Liver (tissue), 10 donors: ENCODE measurements at places on chromosomes 11 and 22.

- DNase-seq = no peak
Observed at GRCh38 chr11:126669416-126669815, 313.9 kb downstream of the ST3GAL4 start.

GRCh38 chr11:19426756-19427403 is 186.1 kb upstream of the E2F8 start:
- no peak for DNase-seq

GRCh38 chr11:69665669-69666068 is 9.5 kb downstream of the LTO1 start:
- no peak for DNase-seq

- no peak for DNase-seq
Observed at GRCh38 chr11:15412054-15412453, 297.3 kb downstream of the INSC start.

- DNase-seq = no peak
Observed at GRCh38 chr11:101617735-101618332, 34.0 kb upstream of the TRPC6 start.

GRCh38 chr22:48900626-48901025 is 927.0 kb downstream of the BRD1 start:
- no peak for DNase-seq

GRCh38 chr22:44380756-44381486 is 68.2 kb upstream of the SHISAL1 start:
- no peak for DNase-seq

DNA sequence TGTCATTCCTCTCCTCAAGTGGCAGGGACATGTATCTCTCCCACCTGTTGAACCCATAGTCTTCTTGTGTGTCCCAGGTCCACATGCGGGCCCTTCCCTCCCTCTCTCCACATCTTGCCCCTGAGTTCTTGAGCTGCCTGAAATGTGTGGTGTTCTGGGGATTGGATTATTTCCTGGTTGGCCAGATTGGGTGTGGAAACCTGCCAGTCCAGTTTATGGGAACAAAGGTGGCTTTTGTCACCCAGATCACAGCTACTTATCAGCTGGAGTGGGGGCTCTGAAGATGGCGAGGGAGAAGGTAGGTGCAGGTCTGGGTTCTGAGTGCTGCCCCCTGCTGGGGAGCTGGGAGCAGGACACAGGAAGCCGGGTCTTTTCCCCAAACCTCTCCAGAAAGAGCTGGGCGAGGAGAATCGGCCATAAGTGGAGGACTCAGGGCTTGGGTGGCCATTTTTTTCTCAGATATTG is 14.2 kb downstream of the DTX4 start:
- DNase-seq = peak; percentile 43

DNA sequence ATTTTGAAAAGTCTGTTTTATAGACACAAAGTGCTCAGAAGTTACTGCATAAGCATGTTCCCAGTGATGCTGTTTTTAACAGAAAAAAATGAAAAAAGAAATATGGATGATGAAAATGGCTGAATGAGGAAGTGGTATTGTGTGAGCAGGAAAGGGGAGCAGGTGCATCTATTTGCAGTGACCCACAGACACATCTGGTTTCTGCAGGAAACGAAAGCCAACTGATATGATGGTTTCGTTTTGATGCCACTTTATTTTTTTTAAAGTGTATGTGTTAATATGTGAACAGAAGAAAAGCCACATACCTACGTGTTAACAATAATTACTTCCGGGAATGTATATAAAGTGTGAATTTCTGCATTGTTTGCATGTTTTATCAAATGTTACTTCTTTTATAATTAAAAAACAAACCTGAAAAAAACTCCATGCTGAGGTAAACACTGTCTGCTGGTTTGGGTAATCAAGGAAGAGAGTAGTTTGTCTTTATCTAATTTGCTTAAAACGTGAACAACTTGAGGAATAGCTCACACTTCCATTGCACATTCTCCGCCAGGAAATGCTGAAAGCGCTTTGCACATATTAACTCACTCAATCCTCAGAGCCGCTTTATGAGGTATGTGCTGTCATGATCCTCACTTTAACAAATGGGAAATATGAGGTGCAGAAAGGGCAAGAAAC is 1335.9 kb downstream of the TBC1D22A start:
- no peak for DNase-seq

DNA sequence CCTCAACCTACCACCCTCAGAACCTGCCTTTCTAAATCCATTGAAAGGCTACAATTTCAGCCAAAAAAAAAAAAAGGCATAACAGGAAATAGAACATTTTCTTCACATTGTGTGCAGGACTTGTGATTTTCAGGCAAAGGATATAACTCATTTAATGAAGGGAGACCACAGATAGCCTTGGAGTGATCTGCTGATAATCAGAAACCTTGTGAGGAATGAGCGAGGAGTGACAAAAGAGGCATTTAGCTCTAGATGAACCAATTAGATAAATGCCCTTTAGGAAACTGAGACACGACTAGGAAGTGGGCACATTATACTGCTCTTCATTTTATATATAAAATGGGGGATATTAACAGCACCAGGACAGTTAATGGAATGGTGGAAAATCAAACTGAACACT is 216.5 kb upstream of the GRIA4 start:
- no peak for DNase-seq

DNA sequence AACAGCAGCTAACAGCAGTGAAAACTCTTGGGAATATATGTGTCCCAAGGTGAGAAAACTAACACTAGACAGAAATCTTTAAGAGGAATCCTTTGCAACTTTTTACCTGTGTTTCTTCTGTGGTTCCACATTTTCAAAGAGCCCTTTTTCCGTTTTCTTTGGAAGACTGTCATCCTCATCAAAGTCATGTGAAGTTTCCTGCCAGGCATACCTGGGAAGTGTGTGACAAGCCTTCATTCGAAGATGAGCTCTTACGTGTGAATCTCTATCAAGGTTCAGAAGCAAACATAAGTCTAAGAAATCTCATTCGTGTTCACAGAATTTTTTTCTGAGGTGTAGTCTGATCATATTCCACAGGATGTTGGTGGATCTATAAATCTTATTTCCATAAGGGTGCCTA is 330.6 kb upstream of the MPPED2 start:
- DNase-seq = no peak

GRCh38 chr11:6628526-6628925 is 9.3 kb upstream of the TPP1 start:
- DNase-seq = no peak

- DNase-seq = no peak
Observed at GRCh38 chr22:33391298-33391697, 333.1 kb upstream of the SYN3 start.

- DNase-seq = no peak
Observed at GRCh38 chr11:113977701-113978100, 2.8 kb downstream of the HTR3A start.

GRCh38 chr22:28016781-28017557 is 97.9 kb upstream of the PITPNB start:
- DNase-seq = no peak

DNA sequence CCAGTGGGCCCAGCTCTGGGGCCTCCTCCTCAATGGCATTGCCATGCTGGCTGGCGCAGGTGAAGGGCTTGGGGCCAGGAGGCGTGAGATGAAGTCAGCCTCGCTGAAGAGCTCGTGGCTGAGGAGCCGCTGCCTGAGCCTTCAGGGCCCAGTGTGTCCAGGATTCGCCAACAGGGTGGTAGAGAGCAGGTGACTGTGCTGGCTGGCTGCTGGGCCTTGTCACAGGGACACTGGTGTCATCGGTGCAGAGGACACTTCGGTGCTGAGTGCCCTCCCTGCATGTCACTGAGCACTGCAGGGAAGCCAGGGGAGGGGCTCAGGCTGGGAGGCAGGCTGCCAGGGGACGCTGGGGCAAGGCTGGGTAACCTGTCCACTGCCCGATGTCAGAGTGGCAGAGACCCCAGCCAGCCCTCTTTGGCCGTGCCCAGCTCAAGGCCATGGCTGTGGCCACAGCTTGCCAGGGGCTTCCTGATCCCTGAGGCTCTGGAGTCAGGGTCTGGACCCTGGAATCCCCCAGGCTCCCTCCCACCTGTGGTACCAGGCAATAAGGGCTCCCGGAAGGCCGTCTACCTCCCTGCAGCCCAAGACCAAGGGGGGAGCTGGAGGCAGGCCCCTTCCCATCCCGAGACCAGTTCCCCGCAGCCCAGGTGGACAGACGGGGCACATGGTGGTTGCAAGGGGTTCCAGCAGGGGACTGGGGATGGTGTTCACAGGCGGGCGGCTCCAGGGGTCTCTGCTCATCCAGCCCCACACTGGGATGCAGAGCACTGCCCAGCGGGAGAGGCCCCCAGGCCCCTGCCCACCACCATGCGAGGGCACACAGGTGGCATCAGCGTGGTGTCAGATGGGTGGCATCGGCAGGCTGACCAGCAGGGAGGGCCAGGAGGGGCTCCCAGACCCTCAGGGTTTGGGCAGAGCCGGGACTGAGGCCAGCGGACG is 63.9 kb downstream of the ARFGAP3 start:
- DNase-seq = no peak

GRCh38 chr11:113967361-113967760 is 7.5 kb upstream of the HTR3A start:
- no peak for DNase-seq

- no peak for DNase-seq
Observed at GRCh38 chr11:130000552-130001176, 2.0 kb downstream of the PRDM10 start.

GRCh38 chr11:41308286-41308685 is 151.2 kb downstream of the LRRC4C start:
- no peak for DNase-seq

DNA sequence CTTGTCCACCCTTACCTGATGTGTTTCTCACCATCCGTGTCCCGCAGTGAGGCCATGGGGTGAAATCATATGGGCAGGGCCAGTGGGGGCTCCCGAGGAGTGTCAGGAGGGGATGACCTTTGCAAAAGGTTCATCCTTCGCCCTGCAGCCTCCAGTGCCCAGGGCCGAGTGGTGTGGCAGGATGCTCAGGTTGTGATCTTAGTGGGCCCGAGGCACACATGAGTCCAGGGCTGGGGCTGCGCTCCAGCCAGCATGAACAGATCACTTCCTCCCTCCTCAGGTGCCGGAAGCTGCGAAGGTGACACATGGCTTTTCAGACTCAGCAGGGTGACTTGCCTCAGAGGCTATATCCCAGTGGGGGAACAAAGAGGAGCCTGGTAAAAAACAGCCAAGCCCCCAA is 2.8 kb upstream of the FKBP2 start:
- DNase-seq = no peak

GRCh38 chr11:116702772-116703385 is 69.9 kb downstream of the BUD13 start:
- no peak for DNase-seq

GRCh38 chr11:8717876-8718753 is 35.5 kb downstream of the RPL27A start:
- DNase-seq = peak; percentile 49

- DNase-seq = no peak
Observed at GRCh38 chr11:66112601-66113499, 42.8 kb downstream of the PACS1 start.

DNA sequence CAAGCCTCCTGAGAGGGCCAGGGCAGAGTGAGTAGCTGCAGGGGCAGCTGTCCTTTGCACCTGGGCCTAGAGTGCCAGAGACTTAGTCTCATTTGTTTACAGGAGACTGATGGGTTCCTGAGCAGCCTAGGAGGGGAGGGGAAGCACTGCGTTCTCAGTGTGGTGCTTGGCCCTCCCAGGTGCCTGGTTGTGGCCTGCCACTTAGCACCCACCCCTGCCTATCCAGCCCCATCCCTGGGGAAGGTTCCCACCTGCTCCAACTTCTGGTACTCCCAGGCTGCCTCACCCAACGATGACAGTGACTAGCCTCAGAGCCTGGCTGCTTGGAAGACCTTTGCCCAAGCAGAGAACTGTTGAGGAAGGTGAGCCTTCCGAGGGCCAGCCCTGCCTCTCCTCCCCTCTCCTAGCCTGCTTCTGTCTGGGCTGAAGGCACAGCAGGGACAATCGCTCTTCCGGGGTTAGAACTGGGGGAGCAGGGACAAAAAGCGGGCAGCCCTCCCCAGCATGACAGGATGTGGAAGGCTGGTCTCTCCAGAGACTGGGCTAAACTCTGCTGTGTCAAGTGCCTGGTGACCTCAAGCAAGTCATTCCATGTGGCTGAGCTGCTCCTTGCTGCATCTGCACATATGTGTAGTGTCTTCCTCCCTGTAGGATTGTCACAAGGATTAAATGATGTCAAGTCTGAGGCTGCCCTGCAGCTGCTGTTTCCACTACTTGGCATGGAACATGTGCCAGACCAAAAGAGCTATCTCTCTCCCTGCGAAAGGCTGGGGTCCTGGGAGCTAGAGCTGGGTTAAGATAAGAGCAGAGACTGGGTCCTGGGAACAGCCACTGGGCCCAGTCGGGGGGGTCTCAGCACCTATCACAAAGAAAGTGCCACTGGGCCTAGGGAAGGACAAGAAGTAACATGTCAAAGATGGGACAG is 9.9 kb downstream of the KCNQ1OT1 start:
- DNase-seq = no peak

GRCh38 chr11:73398721-73399120 is 22.5 kb downstream of the RELT start:
- DNase-seq = no peak

- DNase-seq = no peak
Observed at GRCh38 chr11:107988397-107989158, 20.1 kb upstream of the CUL5 start.

DNA sequence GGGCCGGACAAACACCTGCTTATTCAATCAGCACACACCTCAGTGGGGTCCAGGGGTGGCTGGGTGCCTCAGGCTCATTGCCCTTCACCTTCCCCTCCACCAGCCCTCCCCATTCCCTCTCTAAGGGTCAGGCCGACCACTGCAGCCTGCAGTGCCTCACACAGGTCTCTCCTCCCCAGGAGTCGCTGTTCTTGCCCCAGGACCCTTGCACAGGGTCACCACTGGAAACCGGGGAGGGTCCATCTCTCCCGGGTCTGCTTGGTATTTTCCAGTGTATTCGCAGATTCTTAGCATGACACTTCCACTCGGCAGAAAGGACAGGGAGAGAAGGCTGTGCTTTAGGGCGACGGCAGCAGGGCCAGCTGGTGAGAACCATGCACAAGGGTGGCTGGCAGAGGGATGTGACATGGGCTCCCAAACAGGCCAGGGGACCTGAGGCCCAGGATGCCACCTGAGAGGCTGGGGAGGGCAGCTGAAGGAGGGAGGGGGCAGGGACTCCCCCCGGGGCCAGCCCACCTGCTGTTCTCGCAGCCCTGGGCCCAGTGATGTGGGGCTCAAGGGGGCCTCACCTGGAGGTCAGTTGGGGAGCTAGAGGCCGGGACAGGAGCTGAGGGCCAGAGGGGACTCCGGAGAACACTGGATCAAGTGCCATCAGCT is 16.1 kb upstream of the TBX1 start:
- DNase-seq = no peak

GRCh38 chr11:122038543-122038942 is 77.5 kb downstream of the BLID start:
- DNase-seq = no peak

DNA sequence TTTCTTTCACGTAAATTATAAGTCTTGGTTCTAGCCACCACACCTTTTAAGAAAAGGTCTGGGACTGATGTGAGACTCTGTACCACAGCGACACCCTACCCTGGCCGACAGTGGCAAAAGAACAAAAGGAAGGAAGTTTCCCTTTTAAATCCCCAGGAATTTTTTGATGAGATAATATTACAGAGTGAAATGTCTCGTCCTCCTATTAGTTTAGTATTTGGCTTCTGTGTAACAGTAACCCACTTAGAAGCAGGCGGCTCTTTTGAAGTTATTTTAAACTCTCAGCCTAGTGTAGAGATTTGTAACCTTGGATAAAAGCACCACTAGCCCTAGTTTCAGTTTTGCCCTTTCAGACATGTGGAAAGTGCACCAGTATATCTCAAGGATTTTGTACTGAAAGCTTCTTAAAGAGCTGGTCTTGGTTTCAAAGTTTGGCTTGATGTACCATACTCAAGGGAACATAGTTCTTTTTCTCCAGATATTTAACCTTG is 84.1 kb downstream of the C22orf31 start:
- no peak for DNase-seq
